ENCODE measurements at places on chromosomes 6 and 20.

DNA sequence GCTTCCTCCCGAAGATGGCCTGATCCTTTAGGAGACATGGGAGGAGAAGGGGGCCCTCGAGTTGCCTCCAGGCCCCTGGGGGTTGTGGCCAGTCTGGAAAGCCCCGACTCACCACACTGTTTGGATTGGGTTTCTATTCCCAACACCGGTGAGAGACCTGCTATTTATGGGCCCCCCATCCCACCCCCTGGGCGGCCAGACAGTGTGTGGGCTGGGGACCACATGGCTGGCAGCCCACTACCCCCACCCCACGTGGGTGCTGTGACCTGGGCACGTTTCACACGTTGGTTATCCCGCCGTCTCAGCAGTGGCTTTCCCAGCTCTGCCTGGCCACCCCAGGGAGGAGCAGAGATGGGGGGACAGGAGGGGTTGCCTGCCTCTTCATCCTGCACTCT lies 116.1 kb downstream of the VEGFA start:
- DNase-seq = no peak

DNA sequence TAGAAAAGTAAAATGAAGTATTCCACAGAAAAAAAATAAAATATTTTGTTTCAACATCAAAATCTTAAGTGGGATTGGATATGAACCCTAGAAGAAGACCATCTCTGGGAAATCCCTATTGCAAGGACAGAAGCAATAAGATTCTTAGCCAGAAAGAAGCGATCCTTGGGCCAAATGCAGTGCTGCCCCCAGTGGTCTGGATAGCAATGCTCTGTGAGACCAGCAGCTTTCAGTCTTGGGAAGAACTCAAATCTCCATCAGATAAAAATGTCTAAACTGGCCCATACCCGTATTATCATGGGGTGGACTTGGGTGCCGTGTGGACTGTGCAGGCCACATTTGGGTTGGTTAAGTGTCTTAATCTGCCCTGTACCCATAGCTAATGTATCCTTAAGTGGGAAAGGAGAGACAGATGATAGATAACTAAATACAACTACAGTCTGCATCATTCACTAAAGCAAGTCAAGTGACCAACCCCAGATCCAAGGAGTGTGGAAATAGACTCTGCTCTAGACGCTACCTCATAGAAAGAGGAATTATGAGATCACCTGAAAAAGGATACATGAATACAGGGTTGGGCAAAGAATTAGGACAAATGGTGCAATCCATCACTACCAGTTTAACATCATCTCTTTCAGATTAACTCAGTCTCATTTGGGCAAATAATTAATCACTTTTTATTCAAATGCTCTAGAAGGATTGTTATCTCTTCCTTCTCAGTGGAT lies 38.9 kb upstream of the SNAP25 start:
- peak; percentile 10 for DNase-seq

GRCh38 chr20:32296819-32297420 lies 19.5 kb downstream of the KIF3B start:
- peak; percentile 8 for DNase-seq

GRCh38 chr6:43173591-43174262 lies 2.7 kb downstream of the SRF start:
- DNase-seq = no peak

DNA sequence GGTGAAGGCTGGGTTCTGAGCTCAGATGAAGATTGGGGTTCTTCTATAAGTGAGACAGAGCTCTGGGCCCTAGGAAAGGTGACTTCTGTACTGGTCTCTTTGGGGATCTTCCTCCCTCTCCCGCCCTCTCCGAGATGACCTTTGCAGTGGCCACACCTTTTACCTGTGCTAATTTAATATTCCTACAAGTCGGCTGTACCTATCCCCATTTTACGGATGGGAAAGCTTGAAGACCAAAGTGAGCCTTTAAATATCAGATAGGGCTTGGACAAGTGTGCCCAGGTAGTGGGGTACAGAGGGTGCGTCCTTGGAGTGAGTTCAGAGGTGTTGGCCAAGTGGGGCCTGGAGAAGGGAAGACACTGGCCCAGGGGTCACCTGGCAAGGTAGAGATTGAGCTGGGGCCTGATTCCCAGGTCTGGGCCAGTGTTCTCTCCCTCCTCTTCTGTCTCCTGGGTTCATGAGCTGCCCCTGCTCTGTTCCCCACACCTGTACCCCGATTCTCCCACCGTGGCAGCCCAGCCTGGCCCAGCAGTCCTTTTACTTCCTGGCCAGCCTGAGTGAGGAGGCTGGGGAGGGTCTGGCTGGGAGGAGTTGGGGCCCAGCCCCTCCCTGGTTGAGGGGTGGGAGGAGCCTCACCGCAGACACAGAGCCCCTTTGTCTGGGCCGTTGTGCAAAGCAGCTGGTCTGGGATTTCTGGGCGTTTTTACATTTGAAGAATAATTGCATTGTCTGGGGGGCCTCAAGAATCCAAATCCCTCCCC lies 152.1 kb upstream of the RNF24 start:
- DNase-seq = no peak

- DNase-seq = peak; percentile 25
Observed at GRCh38 chr20:54254596-54254995, 46.7 kb downstream of the PFDN4 start.

DNA sequence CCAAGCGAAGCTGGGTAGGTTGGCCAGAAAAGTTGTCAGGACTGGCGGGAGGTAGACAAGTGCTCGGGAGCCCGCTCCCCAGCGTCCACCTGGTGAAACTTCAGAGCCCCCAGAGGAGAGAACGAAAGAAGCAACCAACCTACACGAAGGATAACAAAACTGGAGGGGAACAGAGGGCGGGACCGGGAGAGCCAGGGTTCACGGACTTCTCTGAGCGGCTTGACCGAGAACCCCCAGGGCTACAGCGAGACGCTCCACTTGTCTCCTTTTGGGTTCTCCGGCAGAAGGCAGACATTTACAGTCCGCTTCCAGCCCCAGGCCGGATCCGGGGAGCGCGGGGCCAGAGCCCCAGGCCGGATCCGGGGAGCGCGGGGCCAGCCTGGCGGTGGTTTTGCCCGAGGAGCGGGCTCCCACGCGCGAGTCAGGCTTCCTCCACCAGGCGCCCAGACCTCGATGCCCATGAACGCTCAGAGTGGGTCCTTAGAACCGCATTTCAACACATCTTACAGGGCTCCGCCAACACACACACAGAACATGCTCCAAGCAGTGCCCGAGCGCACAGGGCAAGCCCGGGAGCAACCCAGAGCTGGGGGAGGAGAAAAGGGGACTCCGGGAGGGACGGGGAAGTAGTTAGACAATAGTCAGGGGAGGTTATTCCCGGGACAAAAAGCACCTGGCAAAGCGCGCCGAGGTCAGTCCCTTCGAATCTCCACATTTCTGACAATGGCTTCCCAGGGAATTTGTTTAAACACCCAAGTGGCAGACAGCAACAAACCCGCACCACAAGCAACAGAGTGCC lies 1.1 kb downstream of the PTPRK start:
- peak; percentile 55 for DNase-seq

DNA sequence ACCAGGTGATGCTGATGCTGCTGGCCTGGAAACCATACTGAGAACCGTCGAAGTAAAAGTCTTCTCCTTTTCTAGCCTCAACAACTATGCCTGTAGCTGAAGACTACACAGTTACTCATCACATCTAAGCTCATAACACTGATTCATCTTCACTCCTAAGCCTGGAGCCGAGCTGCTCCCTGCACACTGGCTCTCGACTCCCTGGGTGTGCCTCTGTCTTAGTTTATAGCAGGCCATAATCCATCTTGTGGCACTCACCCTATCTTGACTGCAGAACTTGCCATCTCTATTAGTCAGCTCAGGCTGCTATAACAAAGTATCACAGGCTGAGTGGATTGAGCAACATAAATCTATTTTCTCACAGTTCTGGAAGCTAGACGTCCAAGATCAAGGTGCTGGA lies 191.0 kb downstream of the UNC5CL start:
- no peak for DNase-seq

DNA sequence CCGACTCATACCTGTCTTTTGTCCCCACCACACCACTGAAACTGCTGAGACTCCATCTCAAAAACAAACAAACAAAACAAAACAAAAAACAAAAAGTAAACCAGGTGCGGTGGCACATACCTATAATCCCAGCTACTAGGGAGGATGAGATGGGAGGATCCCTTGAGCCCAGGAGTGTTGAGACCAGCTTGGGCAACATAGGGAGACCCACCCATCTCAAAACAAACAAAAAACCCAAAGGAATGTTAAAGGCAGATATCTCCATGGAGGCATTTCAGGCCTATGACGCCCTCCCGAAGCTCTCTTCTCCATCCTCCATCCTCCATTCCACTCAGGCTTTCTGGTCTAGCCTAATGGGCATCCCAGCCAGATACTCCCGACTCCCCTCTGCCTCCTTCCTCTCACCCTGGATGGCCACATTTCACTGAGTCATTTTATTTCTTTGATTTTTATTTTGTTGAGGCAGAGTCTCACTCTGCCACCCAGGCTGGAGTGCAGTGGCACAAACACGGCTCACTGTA lies 3.2 kb upstream of the SLC4A11 start:
- DNase-seq = no peak

DNA sequence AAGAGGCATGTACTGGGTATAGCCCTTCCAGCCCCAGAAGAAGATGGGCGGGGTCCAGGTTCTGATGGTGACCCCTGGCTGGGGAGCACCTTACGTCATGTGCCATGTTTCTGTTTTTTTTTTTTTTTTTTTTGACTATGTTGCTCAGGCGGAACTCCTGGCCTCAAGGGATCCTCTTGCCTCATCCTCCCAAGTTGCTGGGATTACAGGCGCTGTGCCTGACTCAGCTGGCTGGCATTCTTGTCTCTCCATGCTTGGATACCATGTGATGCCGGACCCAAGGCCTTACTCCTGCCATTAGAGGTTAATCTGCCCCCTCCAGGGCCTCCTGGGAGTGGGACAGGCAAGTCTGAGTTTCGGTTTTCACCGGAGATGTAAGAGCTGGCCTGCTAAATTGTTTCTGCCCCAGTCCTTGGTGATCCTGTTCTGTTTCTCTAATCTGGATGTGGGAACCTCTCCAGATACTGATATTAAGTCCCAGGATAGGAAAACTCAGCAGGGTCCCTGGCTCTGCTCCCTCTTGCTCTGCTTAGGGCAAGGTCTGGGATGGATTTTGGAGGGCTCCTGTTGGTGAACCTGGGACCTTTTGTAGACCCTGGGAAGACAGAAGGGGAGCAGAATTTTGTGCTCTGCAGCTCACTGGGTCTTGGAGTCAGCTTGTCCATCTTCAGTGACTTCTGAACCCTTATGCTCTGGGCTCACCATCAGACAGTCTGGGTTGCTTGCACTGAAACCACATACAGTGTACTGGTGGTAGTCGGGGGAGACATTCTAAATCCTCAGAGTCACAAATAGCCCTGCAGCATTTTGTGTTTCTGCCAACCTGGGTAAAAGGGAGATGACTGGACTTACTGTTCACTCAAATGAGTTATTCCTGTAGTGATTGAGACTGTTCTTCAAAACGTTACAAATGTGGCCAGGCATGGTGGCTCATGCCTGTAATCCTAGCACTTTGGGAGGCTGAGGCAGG lies 45.1 kb downstream of the PTK7 start:
- peak; percentile 99 for DNase-seq

GRCh38 chr20:61891916-61892649 lies 173.6 kb downstream of the TAF4 start:
- no peak for DNase-seq

- peak; percentile 69 for DNase-seq
Observed at GRCh38 chr6:25053875-25054371, 118.2 kb upstream of the RIPOR2 start.

GRCh38 chr6:119201480-119201879 lies 123.0 kb upstream of the FAM184A start:
- DNase-seq = no peak

DNA sequence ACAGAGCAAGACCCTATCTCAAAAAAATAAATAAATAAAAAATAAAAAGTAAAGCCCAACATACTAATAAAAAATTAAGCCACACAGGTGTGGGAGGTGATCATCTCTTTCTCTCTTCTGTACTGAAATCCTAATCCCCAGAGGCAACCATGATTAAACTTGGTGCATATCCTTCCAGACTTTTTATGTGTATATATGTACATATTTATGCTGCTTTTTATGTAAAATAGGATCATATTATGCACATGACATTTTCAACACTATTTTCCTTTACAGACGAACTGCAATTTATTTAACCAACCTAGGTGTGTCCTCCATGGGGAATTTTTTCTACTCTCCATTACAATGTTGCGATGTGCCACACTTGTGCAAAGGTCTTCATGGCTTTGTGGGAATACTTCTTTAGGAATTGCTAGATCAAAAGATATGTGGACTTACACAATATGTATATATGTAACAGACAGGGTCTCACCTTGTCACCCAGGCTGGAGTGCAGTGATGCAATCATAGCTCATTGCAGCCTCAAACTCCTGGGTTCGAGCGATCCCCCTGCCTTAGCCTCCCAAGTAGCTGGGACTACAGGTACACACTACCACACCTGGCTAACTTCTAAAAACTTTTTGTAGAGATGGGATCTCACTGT lies 23.7 kb downstream of the RMND1 start:
- DNase-seq = no peak

All from cardiac fibroblast (primary cell).